ENCODE measurements at places on chromosomes 5 and 9.

DNA sequence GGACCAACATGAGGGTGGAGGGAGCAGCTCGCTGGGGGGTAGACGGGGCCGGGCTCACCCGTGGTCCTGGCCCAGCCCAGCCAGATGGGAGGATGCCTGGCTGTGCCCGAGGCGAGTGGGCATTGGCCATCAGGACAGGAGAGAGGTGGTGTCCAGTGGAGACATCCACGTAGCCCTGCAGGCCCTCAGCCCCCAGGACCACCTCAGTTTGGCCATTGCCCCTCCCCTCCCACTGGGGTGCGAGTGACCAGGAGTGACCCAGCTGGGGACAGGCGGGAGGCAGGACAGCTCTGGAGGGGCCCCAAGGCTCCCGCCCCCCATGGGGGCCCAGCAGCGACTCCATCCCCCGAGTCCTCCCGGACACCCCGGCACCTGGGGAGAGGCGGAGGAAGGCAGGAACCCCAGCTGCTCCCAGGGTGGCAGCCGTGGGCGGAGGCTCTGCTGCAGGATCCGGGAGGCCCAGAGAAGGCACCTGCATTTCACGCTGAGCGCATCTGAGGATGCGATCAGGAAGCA lies 8.3 kb downstream of the NOXA1 start:
- no peak for DNase-seq

DNA sequence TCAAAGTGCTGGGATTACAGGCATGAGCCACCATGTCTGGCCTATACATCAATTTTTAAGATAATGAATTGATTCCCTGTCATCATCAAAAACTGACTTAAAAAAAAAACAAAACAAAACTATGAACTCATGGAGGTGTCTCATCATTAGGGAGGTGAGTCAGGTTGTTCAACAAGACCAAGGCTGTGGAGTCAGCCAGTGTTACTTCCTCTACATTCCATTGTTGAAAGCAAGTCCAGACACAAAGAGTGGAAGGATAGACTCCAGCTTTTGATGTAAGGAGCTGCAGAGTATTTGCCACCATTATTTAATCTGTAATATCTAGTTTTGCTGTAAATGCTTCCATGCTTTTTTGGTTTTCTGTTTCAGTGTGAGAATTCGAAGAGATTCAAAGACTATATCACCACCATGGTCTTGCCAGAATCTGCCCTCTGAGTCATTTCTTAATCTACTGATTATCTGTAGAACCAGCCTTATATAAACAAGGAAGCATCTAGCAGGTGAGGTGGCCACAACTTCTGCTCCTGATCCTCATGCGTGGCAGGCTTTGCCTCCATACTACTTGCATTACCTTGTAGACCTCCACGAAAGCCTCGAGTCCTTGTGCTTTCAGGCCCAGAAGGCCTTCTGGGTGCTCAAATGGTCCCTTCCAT lies 156.1 kb downstream of the FGF1 start:
- DNase-seq: no peak

- no peak for DNase-seq
These were observed 81.8 kb upstream of the HRH2 start for GRCh38 chr5:175576096-175576495.

DNA sequence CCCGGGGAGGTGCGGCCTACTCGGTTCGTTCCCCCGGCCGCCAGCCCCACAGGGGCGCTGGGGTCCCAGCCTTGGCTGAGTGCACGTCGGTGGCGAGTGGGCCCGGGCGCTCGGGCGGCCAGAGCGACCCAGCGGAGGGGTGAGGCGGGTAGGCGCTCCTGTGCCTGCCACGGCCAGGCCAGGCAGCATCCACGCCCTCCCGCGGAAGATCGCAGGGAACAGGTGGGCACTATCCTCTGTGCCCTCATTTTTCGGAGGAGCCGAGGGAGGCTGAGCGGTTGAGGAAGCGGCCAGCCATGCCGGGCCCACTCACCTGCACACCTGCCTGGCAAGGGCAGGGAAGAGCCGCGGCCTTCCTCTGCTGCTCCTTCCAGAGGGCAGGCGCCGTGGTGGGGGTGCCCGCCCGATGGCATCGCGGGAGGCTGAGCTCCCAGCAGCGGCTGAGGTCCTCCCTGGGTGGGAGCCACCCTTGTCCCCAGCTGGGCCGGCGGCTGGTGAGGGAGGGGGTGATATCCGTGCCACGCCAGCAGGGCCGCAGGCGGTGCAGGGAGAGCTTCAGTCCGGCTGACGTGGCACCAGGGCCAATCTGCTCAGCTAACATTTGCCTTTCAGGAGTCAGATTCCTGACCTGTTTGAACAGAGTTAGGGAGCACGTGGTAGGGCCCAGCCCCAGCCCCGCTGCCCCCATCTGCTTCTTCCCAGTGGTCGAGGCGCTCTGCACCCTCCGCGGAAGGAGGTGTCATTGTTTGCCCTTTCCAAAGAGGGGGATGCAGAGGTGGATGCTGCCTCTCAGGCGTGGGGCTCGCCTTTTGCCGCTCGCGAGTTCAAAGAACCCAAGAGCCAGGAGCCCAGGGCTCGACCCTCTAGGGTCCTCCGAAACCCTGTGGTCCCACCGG lies 1.6 kb upstream of the SEC16A start:
- DNase-seq: no peak

Data from D721Med (cell line).